GM23338 (cell line): ENCODE measurements at places on chromosomes 3 and 15. TPM values are rescaled to one million over a fixed set of nuclear protein-coding genes. Genes with fewer than 3 reads are reported as not detected.

LRRC3B gene
- polyA plus RNA-seq, result 7.1 and 7.2 TPM in 2 replicates

AHSG gene
- 0.18 and 0.21 TPM in 2 replicates for polyA plus RNA-seq

SERP1 gene
- polyA plus RNA-seq, result 211 and 229 TPM in 2 replicates

TEX55 gene
- polyA plus RNA-seq, result not detected in 2 replicates

GUCA1C gene
- polyA plus RNA-seq, result not detected in 2 replicates

ALDH1A3 gene
- 2.8 and 4.0 TPM in 2 replicates for polyA plus RNA-seq

GOLGA6B gene
- 0.65 TPM in 1 of 2 replicates, not detected in the other for polyA plus RNA-seq

FEZF2 gene
- polyA plus RNA-seq, result 0.10 TPM in 1 of 2 replicates, not detected in the other

TF gene
- 0.03 and 0.16 TPM in 2 replicates for polyA plus RNA-seq

BSN gene
- polyA plus RNA-seq, result 0.38 and 0.50 TPM in 2 replicates

IQCF5 gene
- polyA plus RNA-seq, result not detected in 2 replicates

THRB gene
- polyA plus RNA-seq, result 1.3 and 1.7 TPM in 2 replicates

TRNT1 gene
- 25.2 and 36.4 TPM in 2 replicates for polyA plus RNA-seq

MOBP gene
- not detected in 2 replicates for polyA plus RNA-seq

SLC51B gene
- not detected in 2 replicates for polyA plus RNA-seq

CPEB1 gene
- polyA plus RNA-seq, result 4.1 and 5.2 TPM in 2 replicates

CCNB2 gene
- polyA plus RNA-seq, result 72.8 and 81.8 TPM in 2 replicates

MANF gene
- polyA plus RNA-seq, result 41.7 and 48.7 TPM in 2 replicates

CEP19 gene
- 1.8 and 2.5 TPM in 2 replicates for polyA plus RNA-seq

EHD4 gene
- 11.2 and 13.0 TPM in 2 replicates for polyA plus RNA-seq

CAMP gene
- not detected in 2 replicates for polyA plus RNA-seq

THPO gene
- 0.47 and 1.9 TPM in 2 replicates for polyA plus RNA-seq

LCTL gene
- 2.3 and 3.2 TPM in 2 replicates for polyA plus RNA-seq

MEX3B gene
- polyA plus RNA-seq, result 5.3 TPM in 2 replicates

RGMA gene
- 36.5 and 36.6 TPM in 2 replicates for polyA plus RNA-seq

SEMA3G gene
- polyA plus RNA-seq, result 0.47 and 0.56 TPM in 2 replicates

CCDC71 gene
- polyA plus RNA-seq, result 1.9 and 2.6 TPM in 2 replicates

IREB2 gene
- polyA plus RNA-seq, result 19.2 and 23.4 TPM in 2 replicates

PLCL2 gene
- 1.3 and 1.6 TPM in 2 replicates for polyA plus RNA-seq

CD96 gene
- 0.09 and 0.91 TPM in 2 replicates for polyA plus RNA-seq

TIMP4 gene
- polyA plus RNA-seq, result 6.7 and 6.9 TPM in 2 replicates

ZIC1 gene
- 0.95 and 1.4 TPM in 2 replicates for polyA plus RNA-seq

BOC gene
- polyA plus RNA-seq, result 2.1 and 3.2 TPM in 2 replicates

AQP9 gene
- not detected in 2 replicates for polyA plus RNA-seq

IL20RB gene
- polyA plus RNA-seq, result 1.7 TPM in 2 replicates

FOXP1 gene
- polyA plus RNA-seq, result 31.0 and 35.5 TPM in 2 replicates

CNTN6 gene
- not detected in 2 replicates for polyA plus RNA-seq

A4GNT gene
- not detected in 2 replicates for polyA plus RNA-seq

ATP13A4 gene
- polyA plus RNA-seq, result not detected in 2 replicates
